ENCODE measurements at places on chromosomes 12 and 14.
A peak's percentile ranks its signal among the peaks of the same experiment; 100 is the strongest.

- no peak for DNase-seq
Observed at GRCh38 chr14:101029668-101030290, 126.3 kb upstream of the RTL1 start.

DNA sequence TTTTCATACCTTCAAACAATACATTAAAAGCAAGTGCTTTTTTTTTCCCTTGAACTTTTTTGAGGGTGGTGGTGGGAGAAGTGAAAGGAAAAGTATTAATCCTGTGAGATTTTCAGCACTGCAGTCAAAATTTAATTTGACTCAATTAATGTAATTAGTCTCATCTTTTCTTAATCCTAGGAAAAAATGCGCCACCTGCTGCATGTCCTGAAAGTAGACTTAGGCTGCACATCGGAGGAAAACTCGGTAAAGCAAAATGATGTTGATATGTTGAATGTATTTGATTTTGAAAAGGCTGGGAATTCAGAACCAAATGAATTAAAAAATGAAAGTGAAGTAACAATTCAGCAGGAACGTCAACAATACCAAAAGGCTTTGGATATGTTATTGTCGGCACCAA, 52.2 kb downstream of the SPATA7 start:
- no peak for DNase-seq

DNA sequence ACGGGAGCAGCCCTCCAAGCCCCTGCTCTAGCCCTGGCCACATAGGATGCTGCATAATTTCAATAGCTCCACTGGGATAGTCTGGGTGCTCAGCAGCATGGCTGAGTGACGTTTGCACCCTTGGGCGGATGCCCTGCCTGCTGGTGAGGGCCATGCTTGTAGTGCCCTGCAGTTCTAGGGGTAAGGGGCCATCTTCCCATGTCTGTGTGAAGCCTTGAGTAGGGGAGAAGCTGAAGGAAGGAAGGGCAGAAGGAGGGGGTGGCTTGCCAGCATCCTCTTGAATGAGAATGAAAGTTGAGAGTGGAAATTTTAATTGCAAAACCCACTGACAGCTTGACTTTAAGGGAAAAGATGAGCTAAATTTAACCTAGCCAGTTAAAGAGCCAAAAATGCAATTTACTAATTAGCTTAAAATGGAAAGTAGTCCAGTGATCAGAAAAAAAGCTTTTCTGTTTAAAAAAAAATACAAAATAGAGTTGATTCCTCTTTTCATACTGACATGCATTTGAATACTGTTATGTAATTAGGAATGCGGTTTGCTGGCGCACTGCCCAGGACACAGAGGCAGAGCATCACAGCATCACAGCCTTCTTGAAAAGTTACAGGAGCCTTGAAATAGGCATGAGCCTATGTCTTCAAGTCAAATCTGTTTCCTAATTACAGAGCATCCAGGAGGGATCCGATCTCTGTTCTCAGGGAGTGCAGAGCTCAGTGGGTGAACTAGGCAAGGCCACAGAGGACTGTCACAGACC, 18.5 kb upstream of the EML1 start:
- DNase-seq, result no peak

DNA sequence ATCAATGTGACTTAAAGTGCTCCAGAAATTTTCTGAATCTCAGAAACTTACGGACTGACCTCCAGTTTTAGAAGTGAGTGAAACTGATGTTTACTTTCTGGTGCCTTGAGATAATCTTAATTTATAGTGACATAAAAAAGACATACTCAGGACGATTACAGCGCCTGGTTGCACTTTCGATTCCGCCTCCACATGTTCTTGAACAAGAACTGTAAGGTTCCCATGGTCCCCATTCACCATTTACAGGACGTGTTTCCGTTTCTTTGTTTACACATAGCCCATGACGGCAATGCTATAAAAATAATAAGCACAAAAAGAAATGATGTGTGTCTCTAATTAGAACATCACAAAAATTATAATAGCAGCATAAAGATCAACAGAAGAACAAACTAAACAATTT, 98.2 kb downstream of the ADAMTS20 start:
- DNase-seq, result no peak

- no peak for DNase-seq
Observed at GRCh38 chr12:39406262-39406661, 36.7 kb downstream of the KIF21A start.

- DNase-seq, result no peak
Observed at GRCh38 chr12:104371043-104371870, 67.7 kb downstream of the EID3 start.

DNA sequence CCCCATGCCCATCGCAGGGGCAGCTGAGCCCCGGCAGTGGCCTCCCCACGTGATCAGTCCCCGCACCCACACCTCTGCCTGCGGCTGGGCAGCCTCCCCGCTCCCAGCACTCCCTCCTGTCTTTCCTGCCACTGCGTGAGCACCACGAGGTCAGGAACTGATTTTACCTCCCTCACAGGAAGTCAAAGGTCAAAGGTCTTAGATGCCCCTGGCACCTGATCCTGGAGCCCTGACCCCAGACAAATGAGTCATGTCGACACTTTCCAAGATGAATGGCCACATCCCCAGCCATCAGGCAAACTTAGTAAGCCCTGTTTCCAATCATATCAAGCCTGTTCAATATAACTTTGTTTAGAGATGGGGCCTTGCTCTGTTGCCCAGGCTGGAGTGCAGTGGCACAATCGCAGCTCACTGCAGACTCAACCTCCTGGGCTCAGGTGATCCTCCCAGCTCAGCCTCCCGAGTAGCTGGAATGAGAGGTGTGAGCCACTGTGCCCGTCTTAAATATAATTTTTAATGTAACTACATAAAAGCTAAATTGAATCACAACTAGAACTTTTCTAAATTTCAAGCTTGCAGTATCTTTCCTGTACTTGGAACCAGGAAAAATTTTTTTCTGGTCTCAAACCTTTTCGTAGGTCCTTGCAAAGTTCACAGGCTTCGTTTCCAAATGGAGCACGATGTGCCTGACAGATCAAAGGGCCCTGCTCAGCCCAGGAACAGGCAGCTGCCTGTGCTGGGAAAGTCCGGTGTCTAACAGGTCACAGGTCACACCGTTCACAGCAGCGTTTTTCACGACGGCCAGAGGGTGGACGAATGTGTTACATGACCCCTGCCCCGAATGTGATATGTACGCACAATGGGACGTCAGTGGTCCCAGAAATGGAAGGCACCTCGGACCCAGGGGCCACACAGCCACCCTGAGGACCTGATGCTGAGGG, 1.9 kb downstream of the LRCOL1 start:
- no peak for DNase-seq

DNA sequence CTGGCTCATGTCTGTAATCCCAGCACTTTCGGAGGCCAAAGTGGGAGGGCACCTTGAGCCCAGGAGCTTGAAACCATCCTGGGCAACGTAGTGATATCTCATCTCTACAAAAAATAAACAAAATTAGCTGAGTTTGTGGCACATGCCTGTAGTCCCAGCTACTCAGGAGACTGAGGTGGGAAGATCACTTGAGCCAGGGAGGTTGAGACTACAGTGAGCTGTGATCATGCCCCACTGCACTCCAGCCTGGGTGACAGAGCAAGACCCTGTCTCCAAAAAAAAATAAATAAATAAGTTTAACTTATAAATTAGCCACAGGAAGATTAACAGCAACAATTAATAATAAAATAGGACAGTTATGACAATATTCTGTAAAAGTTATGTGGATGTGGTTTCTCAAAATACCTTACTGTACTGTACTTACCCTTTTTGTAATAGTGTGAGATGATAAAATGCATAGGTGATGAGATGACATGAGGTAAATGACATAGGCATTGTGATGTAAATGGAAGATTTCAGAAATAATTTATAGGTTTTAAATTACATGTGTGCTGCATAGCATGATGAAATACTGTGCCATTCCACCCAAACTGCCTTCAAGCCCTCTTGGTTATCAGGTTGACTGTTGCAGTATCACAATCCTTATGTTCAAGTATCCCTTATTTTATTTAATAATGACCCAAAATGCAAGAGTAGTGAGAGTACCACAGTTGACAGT, 22.0 kb downstream of the USP15 start:
- DNase-seq, result no peak

DNA sequence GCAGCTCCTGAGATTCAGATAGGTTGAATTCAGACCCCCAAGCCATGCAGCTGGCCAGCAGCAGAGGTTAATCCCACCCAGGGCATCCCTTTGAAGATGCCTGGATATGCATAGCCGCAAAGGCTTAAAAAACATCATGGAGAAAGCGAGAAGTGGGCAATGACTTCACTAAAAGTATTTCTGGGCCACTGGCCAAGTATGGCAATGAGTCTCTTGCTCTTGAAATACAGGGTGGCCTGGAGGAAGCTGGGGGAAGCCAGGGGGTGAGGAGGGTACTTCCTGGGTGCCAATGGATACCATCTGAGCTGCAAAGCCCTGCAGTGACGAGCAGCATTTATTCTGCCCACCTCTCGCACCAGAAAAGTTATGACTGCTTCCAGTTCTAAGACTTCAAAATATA, 539.3 kb upstream of the TBX3 start:
- no peak for DNase-seq

DNA sequence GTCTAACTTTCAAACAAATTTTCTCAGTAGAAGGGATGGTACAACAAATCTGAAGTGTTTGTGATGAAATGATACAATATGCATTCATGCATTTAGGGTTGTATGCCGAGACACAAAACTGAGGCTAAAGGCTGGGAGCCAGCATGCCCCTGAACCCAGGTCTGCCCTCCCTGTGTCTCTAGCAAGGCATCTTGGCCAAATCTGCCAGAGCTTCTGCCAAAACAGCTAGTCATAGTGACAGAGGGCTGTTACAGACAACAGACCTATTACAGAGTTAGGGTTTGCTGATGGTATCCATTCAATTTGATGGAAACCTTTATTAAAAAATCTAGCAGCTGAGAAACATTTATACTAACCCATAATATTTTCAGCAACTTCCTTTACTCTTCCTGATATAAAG, 11.3 kb upstream of the CHPT1 start:
- DNase-seq, result no peak

GRCh38 chr12:11622876-11623281, 26.6 kb upstream of the ETV6 start:
- DNase-seq, result no peak

GRCh38 chr12:97194546-97194945, 268.1 kb upstream of the RMST start:
- no peak for DNase-seq

GRCh38 chr12:64749461-64750200, 9.6 kb downstream of the GNS start:
- DNase-seq, result no peak

- DNase-seq, result no peak
Observed at GRCh38 chr12:64801381-64801780, 23.1 kb upstream of the TBC1D30 start.

GRCh38 chr14:89540830-89541470, 123.9 kb upstream of the FOXN3 start:
- DNase-seq, result no peak

GRCh38 chr12:5272018-5272785, 159.7 kb upstream of the NTF3 start:
- no peak for DNase-seq

GRCh38 chr14:97538749-97539410, 741.7 kb downstream of the VRK1 start:
- no peak for DNase-seq

GRCh38 chr12:94098466-94098865, 49.9 kb upstream of the PLXNC1 start:
- DNase-seq, result no peak

GRCh38 chr12:120121766-120122293, 5.3 kb upstream of the RAB35 start:
- no peak for DNase-seq

DNA sequence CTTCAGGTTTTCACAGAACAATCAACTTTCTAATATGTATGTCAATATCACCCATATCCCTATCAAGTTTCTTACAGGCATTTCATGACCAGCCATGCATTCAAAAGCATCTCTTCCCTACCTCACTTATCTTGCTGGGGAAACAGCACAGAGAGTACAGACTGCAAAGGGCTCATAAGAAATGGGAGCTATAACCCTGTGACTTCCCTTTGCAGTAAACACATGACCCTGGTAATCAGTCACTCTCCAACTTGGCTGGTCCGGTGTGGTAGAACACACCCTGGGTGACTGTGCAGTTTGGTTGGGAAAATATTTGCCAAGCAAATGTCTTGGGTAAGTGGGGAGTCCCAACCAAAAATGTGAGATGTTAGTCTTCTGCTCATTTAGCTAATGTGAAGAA, 49.4 kb upstream of the TMCC3 start:
- no peak for DNase-seq

GRCh38 chr14:101480747-101481530, 80.4 kb upstream of the DIO3 start:
- no peak for DNase-seq

DNA sequence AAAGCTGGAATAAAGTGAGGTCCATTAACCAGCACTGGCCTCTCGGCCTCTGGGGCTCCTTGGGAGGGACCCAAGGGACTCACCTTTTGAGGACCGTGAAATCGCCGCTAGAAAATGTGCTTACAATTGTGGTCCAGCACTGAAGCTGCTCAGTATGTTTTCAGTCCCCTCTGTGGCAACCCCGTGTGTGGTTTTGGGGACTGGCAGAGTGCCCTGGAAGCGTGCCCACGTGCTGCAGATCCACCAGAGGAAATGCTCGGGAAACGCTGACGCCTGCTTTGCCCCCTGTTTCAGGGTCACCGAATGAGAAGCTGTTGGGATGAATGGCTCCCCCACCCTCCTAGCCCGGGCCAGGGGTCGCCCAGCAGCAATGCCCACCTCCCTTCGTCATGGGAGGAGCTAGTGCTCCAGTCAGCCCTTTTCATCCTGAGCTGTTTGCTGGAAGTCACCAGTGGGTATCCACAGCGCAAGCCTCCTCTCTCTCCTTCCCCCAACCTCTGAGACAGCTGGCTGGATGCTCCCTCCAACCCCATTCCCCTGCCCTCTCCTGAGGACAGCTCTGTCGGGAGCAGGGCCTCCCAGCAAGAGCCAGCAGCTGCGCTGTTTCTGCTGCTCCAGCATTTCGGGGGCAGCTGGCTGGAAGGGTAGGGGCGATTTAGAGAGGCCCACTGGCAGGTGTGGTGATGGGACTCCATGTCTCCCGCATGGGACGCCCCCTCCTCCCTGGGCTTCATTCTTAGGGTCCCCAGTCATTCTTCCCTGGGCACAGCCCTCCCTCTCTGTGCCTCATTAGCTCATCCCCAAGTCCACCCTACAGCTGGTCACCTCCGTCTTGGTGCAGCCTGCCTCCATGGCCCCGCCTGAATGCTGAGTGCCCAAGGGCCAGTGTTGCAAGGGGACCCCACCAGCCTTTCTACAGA, 33.2 kb upstream of the PPP1R13B start:
- DNase-seq, result no peak

- DNase-seq, result peak; percentile 16
Observed at GRCh38 chr12:27821259-27821973, 41.4 kb upstream of the MANSC4 start.

All from effector CD4-positive, alpha-beta T cell (primary cell).